ENCODE measurements at places on chromosomes 12 and 14.

DNA sequence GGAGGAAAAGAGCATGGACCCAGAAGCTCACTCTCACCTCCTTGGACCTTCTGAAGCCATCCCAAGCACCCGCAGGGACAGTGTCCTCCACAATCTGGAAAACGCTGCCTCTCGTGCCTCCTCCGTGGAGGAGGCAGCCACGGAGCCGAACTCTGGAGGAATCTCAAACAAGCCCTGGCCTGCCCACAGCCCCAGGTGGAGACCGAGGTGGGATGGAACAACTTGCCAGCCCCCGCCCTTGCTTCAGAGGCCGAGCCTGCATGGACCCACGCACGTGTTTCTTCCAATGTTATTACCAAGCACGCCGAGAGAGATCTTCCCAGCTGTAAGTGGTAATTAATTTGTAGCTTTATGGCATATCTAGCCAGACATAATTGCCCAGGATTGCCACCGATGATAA, 61.3 kb downstream of the SCARB1 start:
- no peak for DNase-seq

DNA sequence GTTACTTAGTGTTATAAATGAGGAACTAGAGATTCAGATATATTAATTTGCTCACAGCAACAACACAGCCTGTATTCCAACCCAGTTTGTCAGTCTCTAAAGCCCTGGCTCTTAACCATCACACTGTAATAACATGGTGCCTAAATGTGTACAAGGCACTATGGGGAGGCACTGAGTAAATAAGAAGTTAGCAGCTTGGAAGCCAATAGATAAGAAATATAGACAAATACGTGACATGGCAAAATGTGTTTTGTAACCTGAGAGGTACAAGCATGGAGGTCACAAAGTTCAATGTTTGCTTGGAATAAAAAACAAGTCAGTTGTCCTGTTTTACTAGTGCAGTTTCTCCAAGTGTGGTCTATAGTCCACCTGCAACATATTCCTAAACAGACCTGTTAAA, 16.3 kb upstream of the SLCO1A2 start:
- no peak for DNase-seq

GRCh38 chr14:89330236-89331002, 86.6 kb downstream of the FOXN3 start:
- no peak for DNase-seq

DNA sequence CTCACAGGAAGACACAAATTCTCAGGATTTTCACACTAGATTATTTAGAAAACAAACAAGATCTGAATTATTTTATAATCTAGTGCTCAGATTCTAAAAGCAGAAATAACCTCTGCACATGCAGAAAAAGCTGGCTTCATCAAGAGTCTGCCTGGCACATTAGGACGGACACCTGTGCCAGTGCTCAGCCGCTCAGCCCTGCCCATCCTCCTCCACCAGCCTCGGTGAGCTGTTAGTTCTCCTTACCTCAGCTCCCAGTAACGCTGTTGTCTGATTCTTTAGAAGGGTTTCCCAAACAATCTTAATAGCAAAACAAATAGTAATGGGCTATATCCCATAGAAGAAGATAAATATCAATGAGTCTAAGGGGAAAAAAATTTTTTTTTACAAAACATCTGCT, 27.7 kb downstream of the DUSP16 start:
- DNase-seq, result no peak

DNA sequence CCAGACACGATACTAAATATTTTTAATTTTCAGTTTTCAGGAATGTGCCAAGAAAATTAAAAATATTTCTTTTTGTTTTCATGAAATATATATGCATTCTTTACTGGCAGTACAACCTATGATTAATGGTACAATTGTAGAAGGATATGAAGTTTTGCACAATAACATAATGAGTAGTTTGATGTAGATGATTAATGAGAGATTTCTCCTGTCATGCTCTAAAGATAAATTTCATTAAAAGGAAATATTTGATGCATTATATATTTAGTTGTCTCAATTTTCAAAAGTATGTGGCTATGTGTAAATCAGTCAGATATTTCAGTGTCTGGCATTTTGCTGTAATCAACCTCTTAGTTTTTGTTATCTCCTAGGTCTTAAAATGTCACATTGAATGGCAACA, 940.2 kb upstream of the MDGA2 start:
- DNase-seq, result no peak

DNA sequence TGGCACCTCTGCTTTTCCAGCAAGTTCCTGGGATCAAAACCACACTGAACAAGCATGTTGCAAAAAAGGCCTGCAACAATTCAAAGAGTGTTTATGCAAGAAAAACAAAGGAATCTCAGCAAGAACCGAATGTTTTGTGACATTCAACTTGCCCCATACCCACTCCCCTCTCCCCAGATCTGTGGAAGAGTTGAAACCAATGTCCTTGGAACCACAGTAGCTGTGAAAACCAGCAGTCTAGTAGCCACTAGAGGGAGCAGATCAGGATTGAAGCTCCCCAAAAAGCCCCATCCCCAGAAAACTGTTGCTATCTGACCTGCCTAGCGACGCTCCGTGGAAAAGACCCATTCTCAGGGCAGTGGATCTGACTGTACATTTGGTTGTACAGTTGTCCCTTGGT, 27.1 kb downstream of the PRKAB1 start:
- DNase-seq, result no peak

DNA sequence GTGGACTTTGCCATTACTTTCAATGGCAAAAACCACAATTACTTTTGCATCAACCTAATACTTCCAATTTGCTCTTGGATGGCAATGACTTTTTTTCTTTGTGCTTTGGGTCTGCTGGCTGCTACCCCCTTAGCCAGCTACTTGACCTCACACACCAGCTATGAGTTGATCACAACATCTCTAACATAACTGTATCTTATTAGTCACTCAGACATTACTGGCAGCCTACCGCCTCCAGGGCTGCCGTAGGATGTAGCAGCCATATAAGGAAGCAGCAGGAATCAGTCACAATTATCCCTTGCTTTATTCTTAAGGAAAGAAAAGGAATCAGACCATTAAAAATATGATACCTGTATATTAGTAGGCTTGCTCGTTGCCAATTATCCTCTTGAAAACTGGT, 260.5 kb downstream of the ADAMTS20 start:
- no peak for DNase-seq

GRCh38 chr12:60148831-60149230, 553.0 kb downstream of the SLC16A7 start:
- no peak for DNase-seq
